ENCODE measurements at places on chromosomes 11 and 22.

GRCh38 chr11:116164843-116165242 lies 607.9 kb downstream of the BUD13 start:
- DNase-seq, result no peak

DNA sequence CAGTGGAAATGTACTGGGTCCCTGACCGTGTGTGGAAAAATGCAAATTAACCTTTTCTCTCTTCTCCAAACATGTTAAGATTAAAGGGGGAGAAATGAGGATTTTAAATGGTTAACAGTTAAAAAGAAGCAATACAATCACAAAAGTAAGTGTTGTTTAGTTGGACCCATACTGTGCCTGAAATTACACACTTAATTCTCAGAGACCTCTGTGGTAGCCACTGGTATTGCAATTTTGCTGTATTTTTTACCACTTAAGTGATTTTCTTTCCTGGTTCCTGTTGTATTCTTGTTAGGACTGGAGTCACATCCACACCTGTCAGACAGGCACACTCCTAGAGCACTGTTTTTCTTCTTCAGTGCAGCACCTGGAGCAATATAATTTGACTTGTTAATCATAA lies 179.6 kb upstream of the PDGFD start:
- DNase-seq, result no peak

GRCh38 chr11:19458231-19458630 lies 217.5 kb upstream of the E2F8 start:
- no peak for DNase-seq

DNA sequence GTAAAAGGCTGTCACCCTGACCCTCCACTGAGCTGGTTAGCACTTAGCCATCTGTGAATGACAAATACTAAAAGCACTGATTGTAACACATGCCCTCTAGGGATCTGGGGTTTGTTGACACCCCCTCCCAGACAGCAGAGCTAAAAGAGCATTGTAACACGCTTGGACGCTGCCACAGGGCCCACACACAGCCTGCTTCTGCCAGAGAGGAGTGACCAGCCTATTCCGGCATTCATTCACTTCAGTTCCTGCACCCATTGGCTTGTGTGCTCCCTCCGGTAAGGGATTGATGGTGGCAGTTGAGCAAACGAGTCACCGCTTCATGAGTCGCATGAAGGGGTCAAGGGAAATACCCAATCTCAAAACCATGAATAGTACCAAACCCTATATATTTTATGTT lies 15.8 kb downstream of the OR10D3 start:
- no peak for DNase-seq

DNA sequence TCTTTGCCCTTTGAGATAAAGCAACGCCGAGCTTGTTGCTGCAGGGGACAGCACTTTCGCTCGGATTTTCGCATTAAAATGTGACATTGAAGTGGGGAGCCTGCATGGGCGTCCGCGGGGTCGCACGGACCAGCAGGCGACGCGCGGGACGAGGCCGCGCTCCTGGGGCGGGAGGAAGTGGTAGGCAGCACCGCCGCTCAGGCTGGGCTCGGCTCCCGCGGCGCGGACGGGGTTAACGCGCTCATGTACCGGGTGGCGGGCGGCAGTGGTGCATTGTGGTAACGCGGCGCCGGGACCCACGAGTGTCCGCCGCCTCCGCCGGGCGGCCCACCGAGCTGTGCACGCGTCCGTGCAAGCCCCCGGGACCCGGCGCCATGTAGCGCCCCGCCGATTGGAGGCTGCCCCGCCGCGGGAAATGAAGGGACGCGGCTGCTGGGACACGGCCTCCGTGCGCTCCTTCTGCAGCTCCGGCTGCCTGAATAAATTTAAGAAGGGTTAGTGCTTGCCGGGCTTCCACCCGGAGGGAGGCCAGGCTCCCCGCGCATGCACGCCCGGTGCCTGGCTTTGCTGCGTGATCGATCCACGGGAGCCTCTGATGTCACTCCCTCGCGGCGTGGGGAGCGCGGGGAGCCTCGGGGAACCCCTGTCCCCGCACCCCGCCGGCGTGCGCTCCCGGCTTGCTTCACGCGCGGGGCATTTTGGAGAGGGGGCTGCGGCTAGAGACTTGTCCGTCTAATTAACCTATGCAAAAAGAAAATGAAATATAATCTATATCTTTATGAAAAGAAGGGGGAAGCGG lies 127.7 kb downstream of the OSBP2 start:
- no peak for DNase-seq

GRCh38 chr11:113587308-113587739 lies 112.1 kb upstream of the DRD2 start:
- no peak for DNase-seq

- no peak for DNase-seq
Measured at GRCh38 chr11:17354601-17354991, 3.0 kb downstream of the NCR3LG1 start.

GRCh38 chr22:46087816-46088277 lies 62.5 kb upstream of the PPARA start:
- no peak for DNase-seq

DNA sequence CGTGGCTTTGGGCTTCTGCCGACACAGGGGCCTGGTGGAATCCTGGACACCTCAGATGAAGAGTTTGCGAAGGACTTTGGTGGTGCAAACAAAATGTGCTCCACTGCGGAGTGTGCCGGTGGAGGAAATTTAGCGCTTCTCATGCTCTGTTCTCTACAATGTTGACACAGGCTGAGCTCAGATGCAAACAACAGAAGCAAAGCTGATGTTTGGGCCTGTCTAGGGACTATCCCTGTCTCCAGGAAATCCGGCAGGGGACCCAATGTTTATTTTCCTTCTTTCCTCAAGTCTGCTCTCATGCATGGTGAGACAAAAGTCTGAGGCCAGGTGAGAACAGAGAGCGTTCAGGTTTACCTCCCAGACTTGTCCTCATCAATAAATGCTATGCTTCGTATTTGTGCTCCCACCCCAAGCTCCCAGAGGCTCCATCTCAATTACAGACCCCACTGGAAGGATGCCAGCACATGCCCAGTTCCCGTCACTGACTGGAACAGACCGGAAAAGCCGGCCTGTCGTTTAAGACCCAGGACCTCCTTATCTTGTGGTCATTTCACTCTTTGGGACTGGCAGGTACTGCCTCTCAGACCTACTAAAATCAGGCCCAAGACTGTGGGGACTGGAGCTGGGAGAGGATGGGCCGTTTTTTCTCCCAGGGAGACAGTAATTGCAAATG lies 105.7 kb upstream of the B3GAT1 start:
- DNase-seq, result no peak

DNA sequence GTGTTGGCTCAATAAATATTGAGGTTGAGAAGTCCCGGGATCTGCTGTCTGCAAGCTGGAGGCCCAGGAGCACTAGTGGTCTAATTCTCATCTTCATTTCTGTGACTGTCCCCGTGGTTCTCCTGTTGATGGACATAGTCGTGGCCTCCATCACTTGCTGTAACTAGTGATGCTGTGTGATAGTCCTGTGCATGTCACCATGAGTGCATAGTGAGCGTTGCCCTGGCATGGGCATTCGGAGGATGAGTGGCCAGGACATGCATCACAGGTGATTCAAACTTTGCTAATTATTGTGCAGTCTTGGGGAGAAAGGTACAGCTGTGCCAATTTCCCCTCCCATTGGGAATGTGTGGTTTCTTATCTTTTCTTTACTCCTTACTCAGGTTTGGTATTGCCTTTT lies 902.2 kb downstream of the BRD1 start:
- DNase-seq, result no peak

GRCh38 chr22:49602481-49602880 lies 225.2 kb downstream of the BRD1 start:
- DNase-seq, result no peak

- no peak for DNase-seq
Measured at GRCh38 chr11:57320719-57321387, 3.9 kb downstream of the TNKS1BP1 start.

DNA sequence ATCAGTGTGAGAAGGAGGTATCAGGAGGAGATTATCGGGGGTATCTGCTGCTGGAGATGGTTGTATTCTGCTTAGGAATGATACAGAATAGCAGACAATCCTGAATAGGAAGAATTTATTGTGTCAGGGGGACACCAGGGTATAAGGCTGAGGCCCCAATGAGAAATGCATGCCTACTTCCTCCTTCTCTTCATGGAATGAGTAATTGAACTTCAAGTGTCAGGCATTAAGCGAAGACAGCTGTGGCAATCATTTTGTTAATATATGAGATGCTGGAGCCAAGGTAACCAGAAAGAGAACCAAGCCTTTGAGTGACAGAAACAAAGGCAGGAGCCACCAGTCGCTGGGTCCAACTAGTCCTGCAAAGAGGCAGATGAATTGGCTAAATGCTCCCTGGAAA lies 49.1 kb downstream of the KIRREL3 start:
- DNase-seq, result no peak

DNA sequence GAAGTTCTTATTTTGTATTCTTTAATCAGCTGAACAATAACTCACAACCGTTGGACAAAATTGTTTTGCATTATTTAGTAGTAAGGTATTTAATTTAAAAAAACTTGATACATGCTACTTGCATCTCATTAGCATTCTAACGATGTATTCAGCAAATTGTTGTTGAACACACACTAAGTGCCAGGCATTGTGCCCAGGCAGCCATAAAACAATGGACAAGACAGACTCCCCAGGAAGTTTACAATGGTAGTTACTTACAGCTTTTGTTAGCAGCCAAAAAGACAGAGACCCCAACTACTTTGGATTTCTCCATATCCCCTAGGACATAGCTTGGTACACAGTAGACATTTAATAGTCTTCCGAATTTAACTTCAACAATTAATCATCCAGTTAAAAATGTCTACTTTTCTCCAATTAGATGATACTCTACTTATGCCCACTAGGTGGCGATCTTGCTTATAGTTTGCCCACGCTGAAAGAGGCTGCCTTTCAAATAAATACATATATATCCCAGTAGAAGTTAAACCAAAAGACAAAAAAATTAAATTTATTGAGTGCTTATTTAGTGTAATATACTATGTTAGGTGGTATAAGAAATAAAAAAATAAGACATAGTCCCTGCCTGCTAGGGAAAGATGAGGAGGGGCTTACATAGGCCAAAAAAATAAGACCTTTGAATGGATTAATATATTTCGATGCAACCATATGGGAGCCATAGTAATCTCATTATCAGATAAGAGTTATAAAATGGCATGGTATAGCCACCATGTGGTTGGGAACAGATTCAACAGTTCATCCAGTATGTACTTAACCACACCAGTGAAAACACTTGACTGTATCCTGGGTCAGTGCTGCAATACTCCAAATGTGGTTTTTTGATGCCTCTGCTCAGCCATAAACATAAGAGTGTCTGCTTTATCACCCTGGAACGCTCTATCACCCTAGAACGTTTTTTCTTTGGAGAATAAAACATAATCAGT lies 2.0 kb upstream of the FJX1 start:
- no peak for DNase-seq

DNA sequence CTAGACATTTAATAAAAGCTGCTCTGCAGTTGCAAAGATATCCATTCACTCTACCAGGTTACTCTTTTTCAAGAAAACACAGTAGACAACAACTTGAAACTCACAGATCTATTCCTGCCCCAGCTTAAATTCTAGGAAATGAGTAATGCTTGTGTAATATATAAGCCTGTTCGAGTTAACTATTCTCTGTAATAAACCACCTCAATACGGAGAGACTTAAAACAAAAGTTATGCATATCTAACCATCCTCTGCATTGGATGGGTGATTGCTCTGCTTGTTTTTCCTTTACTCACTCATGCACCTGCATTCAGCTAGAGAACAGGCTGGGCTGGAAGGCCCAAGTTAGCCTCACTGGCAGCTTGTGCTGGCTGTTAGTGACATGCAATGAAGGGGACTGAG lies 13.3 kb downstream of the LRRC4C start:
- DNase-seq, result no peak

DNA sequence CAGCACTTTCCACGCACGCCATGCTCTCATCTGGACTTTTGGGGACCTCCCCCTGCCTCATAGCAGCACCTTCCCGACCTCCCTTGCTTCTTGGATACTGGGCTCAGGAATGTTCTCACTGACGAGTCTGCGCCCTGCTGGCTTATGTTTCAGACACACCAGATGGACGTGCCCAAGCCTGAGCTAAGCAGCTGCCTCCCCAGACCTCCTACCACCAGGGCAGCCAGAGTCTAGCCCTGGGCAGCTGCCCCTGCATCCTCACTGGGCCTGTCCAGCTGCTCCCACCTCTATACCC lies 13.2 kb upstream of the RGL4 start:
- DNase-seq, result no peak

DNA sequence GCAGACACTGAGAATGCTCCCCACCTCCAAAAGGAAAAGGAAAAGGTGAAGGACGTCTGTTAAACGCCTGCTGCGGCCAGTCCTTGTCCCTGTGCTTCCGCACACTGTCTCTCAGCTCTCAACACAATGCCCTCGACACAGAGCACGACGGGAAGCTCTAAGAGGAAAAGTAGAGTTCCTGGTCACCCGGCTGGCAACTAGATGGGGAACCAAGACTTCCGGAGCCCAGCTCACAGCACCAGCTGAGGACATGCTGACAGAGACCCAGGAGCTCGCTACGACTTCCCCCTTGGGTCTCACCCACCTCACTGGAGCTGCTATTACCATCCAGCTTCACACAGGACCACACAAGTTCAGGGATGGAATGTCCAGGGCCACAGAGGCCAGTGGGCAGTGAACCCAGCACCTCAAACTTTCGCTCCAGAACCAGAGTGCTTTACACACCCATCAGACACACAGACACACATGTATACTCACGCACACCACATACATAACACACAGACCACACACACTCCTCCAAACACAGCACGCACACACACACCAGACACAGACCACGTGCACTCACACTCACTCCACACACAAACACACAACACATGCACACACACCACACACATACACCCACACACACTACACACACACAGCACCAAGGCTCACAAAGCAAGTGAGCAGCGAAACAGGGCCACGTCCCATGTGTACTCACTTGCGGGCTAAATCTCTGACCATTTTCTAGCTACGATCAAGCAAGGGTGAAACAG lies 9.6 kb downstream of the SULT4A1 start:
- DNase-seq, result no peak

DNA sequence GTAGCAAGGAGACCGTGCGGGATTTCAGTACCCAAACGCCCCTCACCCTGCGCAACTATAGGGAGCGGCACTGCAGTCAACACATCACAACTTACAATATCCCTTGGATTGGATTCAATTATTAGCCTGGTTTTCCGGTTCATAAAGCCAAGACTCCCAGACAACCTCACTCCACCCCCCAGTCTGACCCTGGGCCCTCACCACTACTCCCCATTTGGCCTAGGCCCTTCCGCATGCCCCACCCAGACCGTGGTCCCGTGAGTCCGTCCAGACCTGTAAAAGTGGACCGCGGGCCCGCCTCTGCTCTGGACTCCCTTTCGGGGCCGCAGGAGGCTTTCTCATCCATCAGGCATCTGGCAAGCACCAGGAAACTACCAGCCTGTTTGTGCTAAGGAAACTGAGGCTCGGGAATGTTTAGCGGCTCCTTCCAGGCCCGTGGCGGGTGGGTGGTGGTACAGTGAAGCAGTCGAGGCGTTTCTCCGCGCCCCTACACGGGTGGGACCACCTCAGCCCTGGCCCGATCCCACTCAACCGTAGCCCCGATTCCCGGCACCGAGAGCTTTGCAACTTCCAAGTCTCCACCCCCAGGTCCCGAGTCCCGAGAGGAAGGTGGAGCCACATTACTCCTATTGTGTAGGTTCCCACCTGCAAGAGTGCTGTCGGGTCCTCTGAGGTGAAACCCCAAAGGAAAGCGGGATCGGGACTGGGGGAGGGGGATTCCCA lies 679 bp upstream of the DPP3 start:
- no peak for DNase-seq

GRCh38 chr11:10208131-10208575 lies 85.9 kb downstream of the SBF2 start:
- no peak for DNase-seq
